ENCODE measurements at places on chromosomes 3 and 15.
A peak's percentile ranks its signal among the peaks of the same experiment; 100 is the strongest.

GRCh38 chr3:67635806-67636205, 18.6 kb downstream of the SUCLG2 start:
- no peak for ATAC-seq

DNA sequence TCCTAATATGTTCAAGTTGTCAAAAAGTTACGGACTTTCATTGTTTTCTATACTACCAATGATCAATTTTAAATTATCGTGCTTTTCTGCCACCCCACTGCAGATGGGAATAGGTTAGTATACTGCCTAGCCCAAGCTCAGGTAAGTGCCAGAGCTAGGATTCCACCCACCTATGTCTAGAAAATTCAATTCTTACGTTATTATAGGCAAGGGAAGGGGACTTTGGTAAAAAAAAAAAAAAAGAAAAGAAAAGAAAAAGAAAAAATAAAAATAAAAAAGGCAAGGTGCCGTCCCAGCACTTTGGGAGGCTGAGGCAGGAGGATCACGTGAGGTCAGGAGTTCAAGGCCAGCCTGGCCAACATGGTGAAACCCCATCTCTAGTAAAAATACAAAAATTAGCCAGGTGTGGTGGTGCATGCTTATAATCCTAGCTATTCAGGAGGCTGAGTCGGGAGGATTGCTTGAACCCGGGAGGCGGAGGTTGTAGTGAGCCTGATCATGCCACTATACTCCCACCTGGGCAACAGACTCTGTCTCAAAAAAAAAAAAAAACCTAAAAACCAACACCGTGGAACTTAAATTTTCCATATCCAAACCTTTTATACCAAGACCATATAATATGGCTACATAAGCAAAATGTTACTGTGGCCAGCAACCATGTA, 1.3 kb downstream of the RPL22L1 start:
- ATAC-seq, result no peak

- peak; percentile 41 for ATAC-seq
These were observed 32.7 kb downstream of the STARD9 start for GRCh38 chr15:42608110-42608531.

DNA sequence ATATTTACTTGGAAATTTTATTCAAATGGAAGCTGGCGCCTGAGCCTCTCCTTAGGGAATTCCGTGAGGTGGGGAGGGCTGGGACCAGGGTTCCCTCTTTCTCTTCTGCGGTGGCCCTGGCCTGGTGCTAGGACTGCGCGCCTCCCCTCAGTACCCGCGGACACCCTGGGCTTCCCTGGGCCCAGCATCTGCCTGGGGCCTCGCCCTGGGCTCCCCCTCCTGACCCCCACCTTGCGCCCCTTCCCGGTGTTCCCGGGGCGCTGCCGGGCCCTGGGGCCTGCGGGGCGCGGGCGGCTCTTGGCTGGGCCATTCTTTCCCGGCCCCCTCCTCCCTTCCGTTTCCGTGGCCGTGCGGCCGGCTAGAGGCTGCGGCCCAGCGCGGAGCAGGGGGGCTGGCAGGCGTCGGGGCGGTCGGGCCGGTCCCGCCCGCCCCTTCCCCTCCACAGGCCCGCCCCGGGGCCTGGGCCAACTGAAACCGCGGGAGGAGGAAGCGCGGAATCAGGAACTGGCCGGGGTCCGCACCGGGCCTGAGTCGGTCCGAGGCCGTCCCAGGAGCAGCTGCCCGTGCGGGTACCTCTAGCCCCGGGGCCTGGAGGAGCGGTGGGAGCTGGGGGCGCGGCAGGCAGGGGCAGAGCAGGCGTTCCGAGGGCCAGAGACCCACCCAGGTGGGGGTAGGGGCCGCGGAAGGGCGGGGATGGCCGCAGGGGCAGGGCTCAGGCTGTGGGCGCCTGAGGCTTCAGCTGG, at the start of gene FES:
Gene FES, plus strand, starts transcription at position 529 of the 743 bp plus-strand sequence. CDS start 542 bp downstream, outside the sequence.
- ATAC-seq, result peak; percentile 42

- ATAC-seq, result no peak
These were observed 61.5 kb downstream of the CHRD start for GRCh38 chr3:184441202-184441900.

- ATAC-seq, result no peak
These were observed 2.1 kb upstream of the RHO start for GRCh38 chr3:129526121-129526900.

- ATAC-seq, result no peak
These were observed 168.1 kb downstream of the NSMCE3 start for GRCh38 chr15:29101491-29101890.

GRCh38 chr15:83491486-83491885, 44.3 kb downstream of the SH3GL3 start:
- no peak for ATAC-seq

DNA sequence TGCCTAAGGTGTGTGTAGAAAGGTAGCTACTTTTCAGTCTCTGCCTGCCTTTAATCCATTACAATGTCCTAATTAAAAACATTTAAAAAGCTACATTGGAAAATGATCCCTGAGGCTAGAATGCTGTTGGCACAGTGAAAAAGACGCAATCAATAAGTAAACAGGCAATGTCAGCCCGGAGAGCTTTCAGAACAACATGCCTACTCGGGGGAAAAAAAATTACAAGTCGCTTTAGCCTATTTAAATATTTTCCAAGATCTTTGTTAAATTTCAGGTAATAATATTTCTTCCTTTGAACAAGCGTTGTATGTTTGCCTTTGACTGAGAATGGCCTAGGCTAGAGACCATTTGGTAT, 46.6 kb upstream of the CD47 start:
- ATAC-seq, result no peak

DNA sequence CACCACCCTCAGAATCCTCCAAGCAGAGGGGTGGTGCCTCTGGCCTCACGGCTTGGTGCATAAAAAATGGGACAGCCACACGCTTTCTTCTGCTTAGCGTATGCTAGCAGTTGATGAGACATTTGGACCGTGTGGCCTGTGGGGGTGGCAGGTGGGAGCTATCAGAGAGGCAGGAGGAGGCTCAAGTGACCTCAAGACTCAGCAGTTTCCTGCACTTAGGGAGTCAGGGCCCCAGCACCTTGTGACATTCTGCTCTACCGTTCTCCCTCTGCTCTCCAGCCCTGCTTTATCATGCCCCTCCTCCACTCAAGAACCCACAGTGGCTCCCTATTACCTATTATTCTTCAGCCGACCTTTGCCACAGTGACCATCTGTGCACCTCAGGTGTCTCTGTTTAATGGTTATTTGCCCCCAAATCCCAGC, 41.0 kb upstream of the CGNL1 start:
- ATAC-seq, result no peak

DNA sequence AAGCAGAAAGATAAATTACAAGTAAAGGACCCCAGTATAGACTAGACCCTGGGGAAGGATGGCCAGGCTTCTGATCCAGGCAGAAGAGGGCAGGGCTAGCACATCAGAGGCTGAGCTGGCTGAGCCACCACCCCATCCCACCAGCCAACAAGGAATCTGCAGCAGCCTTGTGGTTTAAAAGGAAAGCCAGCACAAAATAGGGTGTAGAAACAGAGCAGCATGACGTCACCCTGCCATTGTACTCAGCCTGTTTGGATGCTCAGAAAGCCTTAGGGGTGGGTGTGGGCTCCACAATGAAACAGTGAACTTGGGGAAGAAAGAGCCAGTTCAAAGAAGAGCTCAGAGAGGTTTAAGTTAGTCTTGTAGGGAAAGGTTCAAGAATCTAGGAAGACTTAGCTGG, 28.2 kb downstream of the DUOX1 start:
- peak; percentile 75 for ATAC-seq

- no peak for ATAC-seq
These were observed 51.7 kb downstream of the UBE2E2 start for GRCh38 chr3:23254835-23255234.

DNA sequence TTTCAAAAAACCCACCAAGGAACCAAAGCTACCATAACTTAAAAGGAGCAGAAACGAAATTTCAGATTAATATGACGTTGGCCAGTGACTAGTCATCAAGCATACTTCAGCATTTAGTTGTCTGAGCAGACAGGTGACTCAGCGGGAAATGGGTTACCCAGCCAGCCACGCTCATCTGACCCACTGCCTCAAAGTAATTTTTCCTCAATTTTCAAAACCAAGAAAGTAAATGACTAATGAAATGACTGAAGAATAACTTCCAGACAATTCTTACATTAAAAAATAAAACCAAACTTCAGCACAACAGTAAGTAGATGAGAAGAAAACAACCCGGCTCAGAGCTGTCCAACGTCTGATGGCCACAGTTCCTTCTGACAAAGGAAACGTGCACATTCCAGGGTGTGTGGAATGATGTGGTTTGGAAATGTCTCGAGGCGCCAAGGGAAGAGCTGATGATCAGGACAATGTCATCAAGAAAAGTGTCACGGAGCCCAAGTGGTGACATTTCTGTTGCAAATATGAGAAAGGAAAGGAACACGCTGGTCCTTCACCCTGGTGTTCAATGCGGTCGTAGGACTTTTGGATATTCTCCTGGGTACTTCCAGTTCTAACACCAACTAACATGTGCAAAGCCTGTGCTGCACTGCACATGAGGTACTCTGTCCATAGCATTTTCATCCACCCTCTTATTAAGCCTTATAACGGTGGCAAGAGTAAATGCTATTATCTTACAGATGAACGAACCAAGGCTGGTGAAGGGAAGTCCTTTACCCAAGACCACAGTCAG, 79.1 kb downstream of the FOXP1 start:
- ATAC-seq, result peak; percentile 81

Data from esophagus mucosa (tissue), 1 donor.